Activated naive CD8-positive, alpha-beta T cell treated with anti-CD3 and anti-CD28 coated beads for 36 hours (primary cell): ENCODE measurements at places on chromosomes 4 and X.

DNA sequence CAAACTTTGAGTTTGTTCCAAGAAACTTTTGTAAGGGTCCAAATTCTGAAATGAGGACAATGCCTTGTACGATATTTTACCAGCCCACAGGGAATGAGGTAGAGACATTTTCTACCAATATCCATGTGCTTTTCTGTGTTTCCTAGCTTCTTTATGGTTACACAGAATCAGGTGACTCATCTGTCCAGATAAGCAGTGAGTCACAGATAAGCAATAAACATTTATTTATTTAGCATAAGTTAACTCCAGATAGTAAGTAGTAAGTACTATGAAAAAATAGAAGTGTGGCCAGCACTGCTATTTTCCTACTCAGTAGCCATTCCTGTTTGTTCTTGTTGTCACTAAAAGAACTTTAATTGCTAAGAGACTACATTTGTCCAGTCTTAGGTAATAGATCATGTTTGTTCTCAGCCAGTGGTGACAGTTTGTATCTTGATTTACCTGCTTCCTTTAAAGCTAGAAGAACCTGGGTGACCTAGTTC, 7.4 kb downstream of the AFF1 start:
- DNase-seq: no peak

DNA sequence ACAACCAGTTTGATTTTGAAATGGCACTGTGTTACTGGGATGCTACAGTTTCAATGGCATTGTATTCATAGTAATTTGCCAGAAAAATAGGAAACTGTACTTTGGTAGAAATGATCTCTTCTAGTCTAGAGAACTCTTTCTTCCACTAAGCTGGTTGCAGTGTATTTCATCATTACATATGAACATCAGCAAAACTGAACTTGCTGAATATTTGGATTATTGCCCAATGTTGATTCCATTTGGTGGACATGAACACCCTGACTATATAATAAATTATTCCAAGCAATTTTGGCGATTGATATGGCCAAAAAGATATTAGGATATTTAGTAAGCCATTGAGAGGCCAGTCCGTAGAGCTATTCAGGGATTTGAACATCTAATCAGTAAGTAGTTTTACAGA, 191.8 kb upstream of the CXorf66 start:
- no peak for DNase-seq

DNA sequence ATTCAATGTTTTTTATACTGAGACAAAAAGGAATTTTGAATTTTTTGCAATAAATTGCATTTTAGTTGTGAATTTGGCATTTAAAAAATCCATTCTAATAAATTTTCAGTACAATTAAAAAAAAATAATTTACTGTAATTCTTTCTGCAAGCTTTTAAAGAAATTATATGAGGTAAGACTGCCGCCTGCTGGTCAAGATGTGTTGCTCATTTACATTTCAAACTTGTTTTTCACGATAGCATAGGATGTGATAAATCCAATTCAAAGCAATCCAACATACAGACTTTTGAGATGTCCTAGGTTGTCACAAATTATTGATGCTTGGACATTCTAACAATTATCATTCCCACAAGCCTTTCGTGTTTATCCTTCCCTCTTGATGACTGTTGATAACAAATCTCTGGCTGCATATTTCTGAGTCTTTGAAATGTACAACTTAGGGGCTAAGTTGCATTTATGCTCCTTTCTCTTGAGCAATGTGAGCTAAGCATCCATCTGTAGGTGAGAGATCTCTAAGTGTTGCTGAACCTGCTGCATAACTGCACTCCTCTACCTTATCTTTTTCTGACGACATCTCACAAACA, 21.7 kb upstream of the MFAP3L start:
- DNase-seq: peak; percentile 18

- DNase-seq: no peak
Measured at GRCh38 chr4:6020613-6021012, 2.4 kb upstream of the C4orf50 start.
